ENCODE measurements at places on chromosomes 3 and 15.

DNA sequence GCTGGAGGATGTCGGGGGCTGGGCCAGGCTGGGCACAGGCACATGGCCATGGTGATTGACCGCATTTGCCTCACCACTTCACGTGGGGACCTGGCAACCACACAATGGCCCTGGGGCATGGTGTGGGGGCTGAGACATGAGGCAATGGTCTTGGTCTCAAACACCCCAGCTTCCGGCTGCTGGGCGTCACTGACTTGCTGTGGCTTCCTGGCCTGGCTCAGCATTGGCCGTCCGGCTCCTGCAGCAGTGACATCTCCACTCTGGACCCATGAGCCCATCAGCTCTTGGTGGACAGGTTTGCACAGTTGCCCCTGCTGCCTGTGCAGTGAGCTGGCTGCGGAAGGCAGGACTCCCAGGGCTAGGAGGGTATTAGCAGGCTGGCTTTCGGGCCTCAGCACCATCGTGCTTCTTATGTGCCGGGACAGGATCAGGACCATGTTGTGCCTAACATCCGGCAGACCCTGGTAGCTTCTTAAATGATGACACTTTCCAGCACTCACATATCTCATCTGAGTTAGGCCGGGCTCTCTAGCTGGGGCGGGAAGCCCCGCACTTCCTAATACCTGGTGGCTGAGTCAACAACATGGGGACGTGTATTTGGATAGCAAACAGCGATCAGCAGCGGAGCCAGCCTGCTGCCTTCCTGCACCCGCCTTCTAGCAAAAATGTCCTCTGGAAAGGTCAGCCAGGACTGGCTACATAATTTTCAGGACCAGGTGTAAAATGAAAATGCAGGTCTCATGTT is 34.1 kb downstream of the ZNF710 start:
- DNase-seq = peak; percentile 82

GRCh38 chr3:43159876-43160255 is 54.0 kb upstream of the POMGNT2 start:
- no peak for DNase-seq

DNA sequence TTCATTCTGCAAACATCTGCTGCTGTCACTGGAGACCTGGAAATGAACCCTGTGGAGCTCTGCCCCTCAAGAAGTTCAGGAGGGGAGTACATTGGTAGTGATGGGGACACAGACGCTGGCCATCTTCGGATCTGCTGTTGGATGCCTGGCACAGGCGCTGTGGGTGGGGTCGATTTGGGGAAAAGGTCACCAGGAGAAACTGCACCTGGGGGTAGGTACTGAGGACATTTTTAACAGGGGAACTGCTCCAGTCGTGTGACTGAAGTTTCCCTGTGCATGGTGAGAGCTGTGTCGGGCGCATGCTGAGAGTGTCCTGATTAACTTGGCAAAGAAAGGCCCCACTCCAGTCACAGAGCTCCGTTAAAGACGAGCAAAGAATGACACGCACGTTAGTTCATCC is 3.4 kb downstream of the UROC1 start:
- no peak for DNase-seq

GRCh38 chr15:91917686-91918360 is 64.3 kb downstream of the SLCO3A1 start:
- no peak for DNase-seq

- DNase-seq = peak; percentile 81
Measured at GRCh38 chr15:41940441-41940857, 31.9 kb downstream of the EHD4 start.

- DNase-seq = no peak
Measured at GRCh38 chr3:28215407-28215806, 26.0 kb upstream of the CMC1 start.

DNA sequence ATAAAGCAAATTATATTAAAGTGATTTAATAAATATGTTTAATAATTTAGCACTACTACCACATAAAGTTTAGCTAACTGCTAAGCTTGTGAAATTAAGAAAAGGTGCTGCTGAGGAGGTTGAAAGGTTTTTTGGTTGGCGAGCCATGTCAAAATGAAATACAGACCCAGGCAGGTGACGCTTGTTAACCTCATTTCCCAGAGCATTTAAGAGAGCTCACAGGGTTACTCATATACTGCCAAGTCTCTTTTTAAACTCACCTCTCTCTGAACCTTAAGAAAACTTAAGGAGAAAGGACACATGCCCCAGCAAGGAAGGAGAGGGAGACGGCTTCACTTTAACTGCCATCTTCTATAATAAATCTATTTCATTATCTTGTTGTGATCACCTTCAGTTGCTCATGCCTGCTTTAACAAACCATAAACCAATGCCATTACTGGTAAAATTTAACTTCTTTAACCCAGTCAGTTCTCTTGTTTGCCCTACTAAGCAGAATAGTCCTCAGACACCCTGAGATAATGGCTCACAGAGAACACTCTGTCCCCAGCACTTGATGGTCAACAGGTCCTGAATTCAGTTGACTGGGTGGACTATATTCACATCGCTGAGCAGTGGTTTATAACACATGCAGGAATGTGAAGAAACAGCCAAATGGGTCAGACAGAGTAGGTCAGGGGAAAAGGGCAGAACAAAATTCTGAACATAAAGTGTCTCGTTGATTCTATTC is 540.1 kb downstream of the UNC13C start:
- DNase-seq = peak; percentile 6

GRCh38 chr15:92901072-92901761 is 1.1 kb downstream of the CHD2 start:
- peak; percentile 38 for DNase-seq

DNA sequence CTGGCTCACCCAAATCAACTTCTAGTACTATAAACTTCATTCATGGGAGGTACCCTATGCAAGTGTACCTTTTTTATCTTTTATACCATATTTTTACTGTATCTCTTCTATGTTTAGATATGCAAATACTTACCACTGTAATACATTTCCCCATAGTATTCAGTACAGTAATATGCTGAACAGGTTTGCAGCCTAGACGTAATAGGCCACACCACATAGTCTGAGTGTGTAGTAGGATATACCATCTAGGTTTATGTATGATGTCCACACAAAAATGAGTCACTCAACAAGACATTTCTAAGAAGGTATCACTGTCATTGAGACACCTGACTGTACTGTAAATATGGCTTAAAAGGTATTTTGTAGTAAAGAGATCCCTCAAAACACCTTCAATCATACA is 124.7 kb downstream of the PLOD2 start:
- no peak for DNase-seq

DNA sequence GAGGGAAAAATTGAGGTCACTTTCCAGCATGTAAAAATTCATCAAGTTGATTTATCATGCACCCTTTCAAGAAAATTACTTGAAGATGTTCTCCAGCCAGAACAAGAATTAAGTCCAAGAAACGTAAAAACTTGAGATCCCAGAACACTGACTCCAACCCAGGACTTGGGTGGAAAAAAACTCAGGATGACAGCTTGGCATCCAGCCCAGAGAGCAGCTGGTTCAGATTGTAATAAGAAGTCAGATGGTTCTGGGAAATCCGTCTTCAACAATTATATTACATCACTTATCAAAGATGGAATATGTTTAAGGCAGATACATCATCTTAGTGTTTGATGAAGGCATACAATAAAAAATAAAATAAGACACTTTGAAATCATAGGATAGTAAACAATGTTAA is 23.0 kb upstream of the DNAJC13 start:
- no peak for DNase-seq

GRCh38 chr3:71625676-71626075 is 42.1 kb upstream of the FOXP1 start:
- no peak for DNase-seq

Data from kidney tubule cell (primary cell).